ENCODE measurements at places on chromosomes 1 and 21.
A peak's percentile ranks its signal among the peaks of the same experiment; 100 is the strongest.

GRCh38 chr1:199945591-199945990 is 81.9 kb upstream of the NR5A2 start:
- no peak for DNase-seq

DNA sequence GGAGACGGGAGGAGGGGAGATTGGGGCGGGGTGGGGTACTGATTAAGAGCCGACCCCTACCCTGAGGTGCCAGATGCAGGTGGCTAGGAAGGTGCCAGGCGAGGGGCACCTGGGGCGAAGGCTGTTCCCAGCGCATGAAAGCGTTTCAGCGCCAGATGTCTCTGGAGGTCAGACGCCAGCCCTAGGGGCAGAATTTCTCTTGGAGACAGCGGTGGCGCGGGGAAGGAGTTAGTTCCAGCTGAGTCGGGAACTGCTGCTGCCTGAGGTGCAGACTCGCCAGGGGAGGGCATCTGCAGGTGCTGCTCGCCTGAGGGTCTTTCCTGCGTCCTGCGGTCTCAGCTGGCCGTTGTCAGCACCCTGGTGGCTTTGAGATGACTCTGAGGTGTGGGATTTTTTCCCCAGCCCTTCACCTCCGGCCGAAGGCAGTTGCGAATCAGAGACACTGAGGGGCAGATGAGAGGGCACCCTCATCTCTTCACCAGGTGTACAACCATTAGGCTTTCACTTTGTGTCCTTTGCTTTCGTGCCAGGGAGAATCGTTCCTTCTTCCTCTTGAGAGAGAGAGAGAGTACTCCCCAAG is 539 bp downstream of the CGN start:
- DNase-seq: no peak

DNA sequence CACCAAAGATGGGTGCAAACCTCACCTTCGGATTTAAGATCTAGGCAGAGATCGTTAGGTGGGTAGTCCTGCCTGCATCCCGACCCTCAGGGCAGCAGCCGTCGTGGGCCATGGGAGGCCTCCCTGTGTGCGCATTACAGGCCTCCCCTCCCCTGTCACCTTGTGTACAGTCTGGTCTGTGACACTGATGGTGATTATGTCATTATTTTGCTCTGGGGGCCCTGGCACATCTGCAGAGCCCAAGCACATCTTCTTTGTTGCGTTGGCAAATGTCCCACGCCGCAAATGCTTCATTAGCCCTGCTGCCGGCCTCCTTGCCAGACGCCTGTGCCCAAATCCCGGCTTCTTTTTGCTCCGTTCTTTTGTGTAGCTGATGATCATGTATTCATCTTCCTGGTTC is 31.7 kb downstream of the PROX1 start:
- no peak for DNase-seq

DNA sequence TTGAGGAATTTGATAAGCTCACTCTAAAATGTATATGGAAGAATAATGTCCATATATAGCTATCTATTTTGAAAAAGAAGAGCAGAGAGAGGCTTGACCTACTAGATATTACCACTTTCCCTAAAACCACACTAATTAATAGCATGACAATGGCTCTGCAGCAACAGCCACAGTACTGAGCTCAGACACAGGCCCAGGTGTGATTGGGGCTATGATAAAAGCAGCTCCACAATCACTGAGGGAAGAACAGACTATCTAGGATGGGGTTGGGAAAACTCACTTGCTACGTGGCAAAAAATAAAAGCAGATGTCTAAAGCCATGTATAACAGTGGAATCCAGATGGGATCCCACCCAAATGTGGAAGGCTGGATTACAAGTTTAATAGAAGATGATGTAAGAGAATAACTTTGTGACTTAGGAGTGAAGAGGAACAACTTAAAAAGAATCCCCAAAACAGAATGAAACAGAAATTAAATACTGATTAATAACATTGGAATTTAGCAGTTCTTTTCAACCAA is 80.8 kb upstream of the RAB4A start:
- no peak for DNase-seq

GRCh38 chr1:208324005-208324404 is 79.8 kb upstream of the PLXNA2 start:
- no peak for DNase-seq

GRCh38 chr1:61392409-61393242 is 310.3 kb downstream of the NFIA start:
- no peak for DNase-seq

- DNase-seq: no peak
Measured at GRCh38 chr1:242787968-242788367, 263.5 kb upstream of the PLD5 start.

- no peak for DNase-seq
Measured at GRCh38 chr1:118397496-118397859, 212.4 kb upstream of the SPAG17 start.

DNA sequence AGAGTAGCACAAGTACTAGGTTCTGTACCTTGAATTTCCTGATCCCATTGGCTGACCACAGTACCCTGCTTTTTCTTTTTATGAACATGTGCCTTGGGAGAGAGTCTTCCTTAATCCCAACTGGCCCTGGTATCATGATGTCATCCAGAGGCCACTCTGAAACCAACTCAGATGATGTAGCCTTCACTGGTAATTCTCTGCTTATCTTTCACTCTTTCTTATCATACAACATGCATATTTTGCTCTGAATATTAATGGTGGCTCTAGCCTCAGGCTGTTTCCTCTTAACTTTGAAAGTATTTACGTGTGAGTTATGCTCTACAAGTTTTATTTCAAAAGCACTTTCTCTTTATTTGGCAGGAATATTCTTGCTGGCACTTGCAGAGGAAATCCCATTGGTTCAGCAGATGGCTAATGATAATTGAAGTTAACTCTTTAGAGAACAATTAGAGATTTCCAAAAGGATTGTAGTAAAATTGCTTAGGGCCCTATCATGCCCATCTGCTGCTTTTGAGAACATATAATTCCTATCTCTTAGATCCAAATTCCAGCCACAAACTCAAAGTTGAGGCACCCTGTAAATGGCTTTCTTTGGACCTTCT is 86.1 kb downstream of the PTGER3 start:
- no peak for DNase-seq

- DNase-seq: no peak
Measured at GRCh38 chr1:114720492-114720891, 3.9 kb upstream of the NRAS start.

DNA sequence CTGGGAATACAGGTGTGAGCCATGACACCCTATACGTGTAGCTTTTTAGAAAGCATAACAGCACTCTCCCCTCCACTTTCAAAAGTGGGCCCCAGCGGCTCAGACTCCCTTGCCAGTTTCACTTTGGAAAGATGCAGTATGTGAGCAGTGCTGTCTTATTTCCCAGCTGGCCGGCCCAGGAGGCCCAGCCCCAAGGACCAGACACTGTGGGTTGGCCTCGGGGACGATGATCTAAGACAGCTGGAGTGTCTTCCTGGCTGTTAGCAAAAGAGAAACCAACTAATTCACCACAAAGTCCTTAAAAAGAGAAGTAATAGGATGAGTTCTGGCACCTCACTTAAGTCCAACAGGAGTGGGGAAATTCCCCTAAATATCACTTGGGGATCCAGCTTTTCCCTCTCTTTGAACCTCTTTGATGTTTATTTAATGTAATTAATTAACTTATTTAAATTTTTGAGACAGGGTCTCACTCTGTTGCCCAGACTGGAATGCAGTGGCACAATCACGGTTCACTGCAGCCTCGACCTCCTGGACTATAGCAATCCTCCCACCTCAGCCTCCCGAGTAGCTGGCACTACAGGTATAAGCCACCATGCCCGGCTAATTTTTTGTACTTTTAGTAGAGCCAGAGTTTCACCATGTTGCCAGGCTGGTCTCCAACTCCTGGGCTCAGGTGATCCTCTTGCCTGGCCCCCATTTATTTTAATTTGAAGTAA is 17.6 kb upstream of the CLIC4 start:
- DNase-seq: no peak

DNA sequence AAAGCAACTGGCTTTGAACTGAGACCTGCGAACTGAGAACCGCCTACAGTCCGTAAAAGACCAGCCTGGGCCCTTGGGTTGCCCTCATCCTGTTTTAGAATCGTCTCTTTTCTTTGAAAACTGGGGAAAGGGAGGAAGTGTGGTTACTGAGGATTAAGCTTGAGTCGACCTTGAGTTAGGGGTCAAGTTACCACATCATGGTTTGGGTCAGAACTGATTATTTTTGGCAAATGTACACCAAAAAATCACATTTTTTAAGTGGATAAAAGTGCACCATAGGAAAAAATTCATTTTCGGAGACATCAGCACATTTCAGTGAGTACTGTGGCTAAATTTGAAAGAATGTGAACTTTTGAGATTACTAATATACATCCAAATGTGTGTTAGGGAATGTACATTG is 76.9 kb upstream of the KAZN start:
- DNase-seq: peak; percentile 59

- no peak for DNase-seq
Measured at GRCh38 chr1:30901798-30902581, 6.6 kb downstream of the SDC3 start.

DNA sequence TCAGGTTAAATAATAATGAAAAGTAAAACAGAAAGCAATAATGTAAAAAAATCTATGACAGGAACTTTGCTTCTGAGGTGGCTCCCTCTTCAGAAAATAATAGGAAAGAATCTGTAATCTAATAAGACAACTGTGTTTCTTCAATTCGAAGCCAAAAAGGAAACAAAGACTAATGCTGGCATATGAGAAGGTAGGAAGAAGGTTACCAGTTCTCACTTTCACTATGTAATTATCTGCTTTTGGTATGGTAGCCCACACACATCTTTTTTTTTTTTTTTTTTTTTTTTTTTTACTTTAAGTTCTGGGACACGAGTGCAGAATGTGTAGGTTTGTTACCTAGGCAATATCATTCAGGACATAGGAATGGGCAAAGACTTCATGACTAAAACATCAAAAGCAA is 47.1 kb downstream of the COP1 start:
- DNase-seq: no peak

- no peak for DNase-seq
Measured at GRCh38 chr1:39434797-39435395, 56.5 kb upstream of the BMP8A start.

DNA sequence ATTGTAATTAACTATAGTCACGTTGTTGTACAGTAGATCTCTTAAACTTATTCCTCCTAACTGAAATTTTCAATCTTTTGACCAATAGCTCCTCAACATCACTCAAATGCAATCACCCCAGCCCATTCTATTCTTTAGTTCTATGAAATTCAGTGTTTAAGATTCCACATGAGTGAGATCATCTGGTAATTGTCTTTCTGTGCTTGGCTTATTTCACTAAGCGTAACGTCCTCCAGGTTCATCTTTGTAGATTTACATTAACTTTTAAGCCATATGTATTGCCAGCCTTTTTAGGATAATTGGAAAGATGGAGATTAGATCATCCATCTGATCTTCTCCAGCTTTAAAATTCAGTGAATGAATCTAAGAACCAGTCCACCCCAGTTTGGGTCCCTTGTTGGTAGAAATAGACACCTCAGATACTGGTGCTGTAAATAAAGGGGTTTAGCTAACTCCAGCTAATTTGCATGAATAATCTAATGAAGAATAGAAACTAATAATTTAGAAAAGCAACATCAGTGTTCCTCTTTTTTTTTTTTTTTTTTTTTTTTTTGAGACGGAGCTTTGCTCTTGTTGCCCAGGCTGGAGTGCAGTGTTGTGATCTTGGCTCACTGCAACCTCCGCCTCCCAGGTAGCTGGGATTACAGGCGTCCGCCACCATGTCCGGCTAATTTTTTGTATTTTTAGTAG is 7.0 kb downstream of the S100A10 start:
- no peak for DNase-seq

DNA sequence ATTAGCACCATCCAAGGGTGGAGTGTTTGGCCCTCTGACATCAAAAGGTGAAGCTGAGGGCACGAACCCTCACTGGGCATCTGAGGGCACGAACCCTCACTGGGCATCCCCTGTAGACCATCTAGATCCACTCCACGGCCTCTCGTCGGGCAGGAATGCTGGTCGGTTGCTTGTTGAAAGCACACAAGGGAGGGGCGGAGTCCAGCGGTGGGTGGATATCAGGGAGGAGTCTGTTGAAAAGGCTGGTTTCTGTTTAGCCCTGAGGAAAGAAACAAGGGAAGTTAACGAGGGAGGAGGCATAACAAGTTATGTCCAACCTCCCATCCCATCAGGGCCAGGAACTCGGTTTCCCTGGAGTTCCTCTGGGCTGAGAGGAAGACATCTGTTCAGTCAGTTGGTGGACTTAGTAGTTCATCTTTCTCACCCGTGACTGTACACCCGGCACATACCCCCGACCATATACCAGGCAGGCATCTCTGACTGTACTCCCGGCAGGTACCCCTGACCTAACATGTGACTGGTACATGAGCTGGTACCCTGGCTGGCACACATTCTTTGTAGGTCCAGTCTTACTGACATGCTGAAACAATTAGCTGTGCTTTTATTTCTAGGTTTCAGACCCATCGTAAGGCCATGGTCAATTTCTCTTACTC is 32.1 kb upstream of the PDE9A start:
- DNase-seq: no peak

- no peak for DNase-seq
Measured at GRCh38 chr1:58149271-58149812, 397.2 kb downstream of the OMA1 start.

- DNase-seq: no peak
Measured at GRCh38 chr1:184504040-184504954, 117.5 kb downstream of the C1orf21 start.

GRCh38 chr1:93051961-93052360 is 27.1 kb upstream of the MTF2 start:
- DNase-seq: no peak

DNA sequence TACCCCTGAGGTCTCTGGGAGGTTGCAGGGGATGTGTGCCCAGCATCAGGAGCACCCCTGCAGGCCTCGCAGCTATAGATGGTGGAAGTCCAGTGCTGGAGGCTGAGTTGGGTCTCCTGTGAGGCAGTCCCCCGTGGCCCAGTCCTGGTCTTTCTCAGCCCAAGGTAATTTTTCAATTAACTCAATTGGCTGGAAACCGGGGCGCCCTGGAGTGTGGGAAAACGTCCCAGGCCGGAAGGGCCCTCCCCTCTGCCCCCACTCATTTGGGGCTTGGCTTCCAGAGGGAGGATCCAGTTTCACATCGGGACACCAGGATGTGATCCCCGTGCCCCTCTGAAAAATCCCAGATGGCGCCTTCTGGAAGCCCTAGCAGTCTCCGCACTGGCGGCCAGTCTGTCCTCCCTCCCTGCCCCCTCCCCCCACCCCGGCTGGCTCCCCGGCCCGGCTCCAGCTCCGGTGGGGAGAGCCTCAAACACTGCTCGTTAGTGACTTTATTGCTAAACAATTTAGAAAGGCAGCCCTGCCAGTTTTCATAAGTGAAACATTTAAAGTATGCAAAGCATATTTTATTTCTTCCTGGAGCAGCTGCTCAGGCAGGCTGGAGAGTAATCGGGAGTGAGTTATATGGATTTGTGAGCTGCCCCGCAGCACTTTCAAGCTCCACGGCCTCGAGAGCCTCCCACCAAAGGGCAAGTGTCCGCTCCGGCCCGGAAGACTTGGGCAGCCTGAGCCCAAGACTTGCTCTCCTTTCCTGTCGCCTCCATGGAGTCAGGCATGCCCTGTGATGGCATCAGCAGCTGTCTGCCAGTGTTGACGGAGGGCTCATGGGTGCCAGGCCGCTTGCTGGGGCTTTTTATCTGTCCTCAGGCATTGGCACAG is 208.2 kb upstream of the TMEM51 start:
- DNase-seq: peak; percentile 76

- DNase-seq: no peak
Measured at GRCh38 chr1:6822530-6823359, 37.5 kb downstream of the CAMTA1 start.

GRCh38 chr1:8529901-8530300 is 212.0 kb downstream of the SLC45A1 start:
- DNase-seq: no peak

Measured in HS-27A (cell line).